Activated CD4-positive, alpha-beta memory T cell treated with anti-CD3 and anti-CD28 coated beads, Interleukin-2, amount 10 ng/mL, durations not matched to agents 7 days and 5 days (primary cell): ENCODE measurements at places on chromosomes 1 and 21. TPM values are rescaled to one million over a fixed set of nuclear protein-coding genes. Genes with fewer than 3 reads are reported as not detected.

DNA sequence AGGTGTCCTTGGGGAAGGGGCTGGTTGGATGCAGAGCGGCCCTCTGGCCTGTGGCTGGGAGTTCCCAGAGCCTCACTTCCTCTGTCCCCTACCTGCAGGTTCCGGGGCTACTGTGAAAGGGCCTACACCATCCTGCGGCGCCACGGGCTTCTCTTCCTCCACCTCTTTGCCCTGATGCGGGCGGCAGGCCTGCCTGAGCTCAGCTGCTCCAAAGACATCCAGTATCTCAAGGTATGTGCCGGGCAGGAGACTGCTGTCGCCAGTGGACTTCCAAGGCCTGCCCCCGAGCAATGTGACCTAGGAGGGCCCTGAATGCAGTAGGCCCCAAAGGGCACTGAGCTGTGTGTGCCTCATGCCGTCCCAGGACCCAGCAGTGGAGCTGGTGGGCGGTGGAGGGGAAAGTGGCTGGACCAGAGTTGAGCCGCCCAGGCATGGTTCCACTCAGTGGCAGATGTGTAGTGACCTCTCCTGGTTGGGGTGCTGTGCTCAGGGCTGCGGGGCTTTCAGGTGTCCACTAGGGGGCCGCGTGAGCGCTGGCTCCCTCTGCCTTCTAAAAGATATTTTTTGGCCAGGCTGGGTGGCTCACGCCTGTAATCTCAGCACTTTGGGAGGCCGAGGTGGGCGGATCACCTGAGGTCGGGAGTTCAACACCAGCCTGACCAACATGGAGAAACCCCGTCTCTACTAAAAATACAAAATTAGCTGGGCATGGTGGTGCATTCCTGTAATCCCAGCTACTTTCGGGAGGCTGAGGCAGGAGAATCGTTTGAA, 73.4 kb downstream of the PIK3CD start:
- DNase-seq, result peak; percentile 76

DNA sequence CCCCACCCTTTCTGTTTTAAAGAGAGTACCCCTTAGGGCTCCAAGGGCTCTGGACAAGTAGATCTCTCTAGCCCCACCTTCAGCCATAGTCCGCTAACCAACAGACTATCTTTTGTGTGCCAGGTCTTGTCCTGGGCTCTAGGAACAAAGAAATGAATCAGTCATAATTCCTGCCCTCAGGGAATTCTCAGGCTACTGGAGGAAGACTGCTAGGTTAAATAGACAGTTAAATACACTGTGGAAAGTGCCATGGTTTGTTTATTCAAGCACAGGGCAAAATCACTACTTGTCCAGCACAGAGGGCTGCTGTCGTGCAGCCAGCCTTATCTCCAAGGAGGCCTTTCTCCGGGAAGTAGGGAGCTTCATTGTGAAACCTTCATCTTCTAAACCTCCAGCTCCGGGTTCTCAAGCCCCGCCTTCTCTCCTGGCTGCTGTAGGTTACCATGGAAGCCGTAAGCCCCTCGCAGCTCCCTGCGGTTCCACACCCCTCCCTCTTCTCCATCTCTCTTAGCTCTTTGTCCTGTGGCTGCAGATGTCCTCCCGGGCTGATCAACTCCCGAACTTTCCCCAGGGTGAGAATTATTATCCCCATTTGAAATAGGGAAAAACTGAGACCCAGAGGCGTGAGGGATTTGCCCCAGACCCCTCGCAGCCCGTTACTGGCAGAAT, 29.8 kb downstream of the SHISAL2A start:
- DNase-seq, result no peak

GRCh38 chr1:58585581-58586151, 8.6 kb upstream of the TACSTD2 start:
- no peak for DNase-seq

GRCh38 chr1:212162635-212163034, 122.6 kb upstream of the PPP2R5A start:
- peak; percentile 20 for DNase-seq

GRCh38 chr1:99756598-99756997, 9.8 kb downstream of the FRRS1 start:
- DNase-seq, result no peak

KRTAP11-1 gene
- total RNA-seq, result not detected
